CD4-positive, alpha-beta T cell treated with Interleukin-2 at 100 ng/mL for 4 hours (primary cell): ENCODE measurements at places on chromosomes 3 and 15.

GRCh38 chr3:23114432-23114831 lies 88.7 kb upstream of the UBE2E2 start:
- DNase-seq, result no peak

DNA sequence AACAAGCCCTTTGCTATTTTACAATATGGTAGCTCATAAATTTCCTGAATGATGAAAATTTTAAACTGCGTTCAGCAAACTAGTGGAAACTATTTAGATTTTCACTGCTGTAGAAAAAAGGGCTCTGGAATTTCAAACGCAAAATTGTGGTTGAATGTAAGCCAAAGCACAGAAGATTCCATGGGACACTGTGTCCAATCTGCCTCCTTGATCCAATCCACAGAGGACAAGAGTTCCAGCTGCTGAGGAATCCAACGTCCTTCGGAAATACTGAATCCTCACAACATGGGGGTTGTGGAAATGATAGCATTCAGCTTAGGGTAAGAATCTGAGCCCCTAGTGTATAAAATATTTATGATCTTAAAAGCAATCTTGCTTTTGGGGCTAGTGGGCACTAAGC lies 161.0 kb downstream of the PLD1 start:
- no peak for DNase-seq

GRCh38 chr3:44833394-44833793 lies 28.3 kb upstream of the TMEM42 start:
- DNase-seq, result no peak

DNA sequence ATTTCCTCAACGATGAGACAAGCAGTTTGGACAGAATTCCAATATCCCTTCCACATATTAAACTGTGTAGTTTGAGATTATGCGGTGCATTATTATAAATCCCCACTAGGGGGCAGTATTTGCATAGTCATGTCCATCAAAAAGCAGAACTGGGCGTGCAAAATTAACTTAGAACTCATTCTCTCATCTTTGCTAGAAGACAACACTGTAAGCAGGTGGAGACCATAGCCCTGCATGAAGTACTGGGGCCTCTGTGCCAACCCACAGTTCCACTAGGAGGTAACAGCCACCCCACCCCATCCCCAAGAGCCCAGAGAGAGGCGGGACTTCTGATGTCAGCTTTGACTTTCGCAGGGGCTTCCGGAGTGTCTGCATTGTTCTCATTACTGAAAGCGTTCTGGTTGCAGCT lies 106.6 kb upstream of the TMC3 start:
- peak; percentile 64 for DNase-seq

DNA sequence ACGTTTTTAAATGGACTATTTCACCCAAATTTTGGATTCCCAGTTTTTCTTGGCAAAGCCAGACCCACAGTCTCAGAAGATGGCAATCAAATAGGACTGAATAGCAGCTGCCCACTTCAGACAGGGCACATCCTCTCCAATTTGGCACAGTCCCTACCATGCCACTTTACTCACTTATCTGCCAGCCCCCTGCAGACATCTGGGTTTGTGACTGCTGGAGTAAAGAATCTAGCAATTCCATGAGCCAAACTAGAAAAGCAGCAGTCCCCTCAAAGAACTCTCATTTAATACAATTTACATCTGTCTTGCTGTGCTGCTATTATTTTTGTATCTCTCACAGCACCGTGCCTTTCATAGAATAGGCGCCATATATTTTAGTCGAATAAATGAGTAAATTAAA lies 16.0 kb upstream of the LRRN1 start:
- no peak for DNase-seq

DNA sequence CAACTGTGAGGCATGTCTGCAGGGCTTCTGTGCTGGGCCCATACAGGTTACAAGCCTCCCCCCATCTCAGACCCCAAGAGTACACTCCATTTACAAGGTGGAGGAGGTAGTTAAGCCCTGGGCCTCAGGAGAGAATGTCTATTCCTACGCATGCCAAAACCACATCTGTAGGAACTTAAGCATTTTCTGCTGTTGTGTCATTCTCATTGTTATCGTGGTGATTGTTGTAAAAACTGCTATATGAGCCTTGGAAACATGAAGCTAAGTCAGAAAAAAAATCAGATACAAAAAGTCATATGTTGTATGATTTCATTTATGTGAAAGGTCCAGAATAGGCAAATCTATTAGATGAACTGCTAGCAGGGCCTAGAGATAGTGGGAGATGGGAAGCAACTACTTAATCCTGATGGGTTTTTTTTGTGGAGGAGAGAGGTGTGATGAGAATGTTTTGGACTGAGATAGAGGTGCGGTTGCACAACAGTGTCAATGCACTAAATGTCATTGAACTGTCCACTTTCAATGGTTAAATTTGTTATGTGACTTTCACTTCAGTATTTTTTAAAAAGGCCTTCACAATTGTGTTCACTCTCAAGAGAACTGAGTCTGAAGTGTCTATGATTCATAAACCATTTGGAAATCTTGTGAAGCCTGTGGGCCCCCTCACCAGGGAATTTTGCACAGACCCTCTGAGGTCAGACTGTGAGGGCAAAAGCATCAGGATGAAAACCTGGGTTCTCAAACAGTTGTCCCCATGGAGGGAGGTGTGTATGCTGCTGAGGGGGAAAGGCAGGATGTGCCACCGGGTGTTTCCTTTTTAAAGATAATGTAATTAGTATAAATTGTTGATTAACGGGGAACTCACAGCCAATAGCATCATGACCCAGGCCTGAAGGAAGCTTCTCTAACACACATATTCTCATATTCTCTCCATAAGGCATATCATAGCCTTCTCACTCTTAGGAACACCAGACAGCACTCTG lies 3.2 kb downstream of the RTP3 start:
- DNase-seq, result no peak

- DNase-seq, result no peak
These were observed 42.3 kb downstream of the RSRC1 start for GRCh38 chr3:158152186-158152585.
